ENCODE measurements at places on chromosomes 1 and 21. TPM values are rescaled to one million over a fixed set of nuclear protein-coding genes. Genes with fewer than 3 reads are reported as not detected.

DNA sequence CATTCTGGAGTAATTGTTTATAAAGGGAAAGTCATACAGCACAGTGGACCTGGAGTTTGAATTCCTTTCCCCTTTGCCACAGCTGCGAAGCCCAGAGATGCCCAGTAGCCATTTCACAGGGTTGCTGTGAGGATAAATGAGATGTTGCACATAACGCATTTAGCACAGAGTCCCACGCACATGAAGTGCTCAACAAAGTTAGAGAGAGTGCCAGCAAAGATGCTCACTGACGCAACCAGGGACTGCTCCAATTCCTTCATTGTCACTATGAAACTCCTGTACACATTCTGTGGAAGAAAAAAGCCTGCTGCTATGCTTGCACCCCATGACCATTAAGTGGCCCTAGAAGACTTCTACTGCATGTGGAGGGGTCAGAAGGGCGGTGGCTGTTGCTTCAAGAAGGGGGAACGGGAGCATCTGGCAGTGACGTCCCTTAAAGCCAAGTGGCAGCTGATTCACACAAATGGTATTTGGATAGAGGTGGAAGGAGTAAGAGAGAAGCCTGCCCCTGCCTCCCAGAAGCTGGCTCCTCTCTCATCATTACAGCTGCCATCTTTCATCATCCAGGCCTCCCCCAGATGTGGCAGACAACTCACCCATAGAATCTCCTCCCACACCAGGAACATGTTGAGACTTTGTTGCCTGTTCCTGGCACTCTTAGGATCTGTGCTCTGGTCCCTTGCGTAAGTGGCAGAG lies 26.5 kb upstream of the VAV3 start:
- peak; percentile 27 for DNase-seq

DNA sequence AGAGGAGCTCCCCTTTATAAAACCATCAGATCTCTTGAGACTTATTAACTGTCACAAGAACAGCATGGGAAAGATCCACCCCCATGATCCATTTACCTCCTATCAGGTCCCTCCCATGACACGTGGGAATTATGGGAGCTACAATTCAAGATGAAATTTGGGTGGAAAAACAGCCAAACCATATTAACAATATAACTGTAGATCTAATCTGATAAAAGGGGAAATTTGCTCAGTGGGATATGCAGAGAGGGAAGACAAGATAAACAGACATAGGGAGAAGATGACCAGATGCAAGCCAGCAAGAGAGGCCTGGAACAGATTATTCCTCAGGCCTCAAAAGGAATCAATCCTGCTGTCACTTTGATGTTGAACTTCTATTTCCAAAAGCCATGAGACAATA lies 841.5 kb downstream of the LRRIQ3 start:
- DNase-seq: no peak

DNA sequence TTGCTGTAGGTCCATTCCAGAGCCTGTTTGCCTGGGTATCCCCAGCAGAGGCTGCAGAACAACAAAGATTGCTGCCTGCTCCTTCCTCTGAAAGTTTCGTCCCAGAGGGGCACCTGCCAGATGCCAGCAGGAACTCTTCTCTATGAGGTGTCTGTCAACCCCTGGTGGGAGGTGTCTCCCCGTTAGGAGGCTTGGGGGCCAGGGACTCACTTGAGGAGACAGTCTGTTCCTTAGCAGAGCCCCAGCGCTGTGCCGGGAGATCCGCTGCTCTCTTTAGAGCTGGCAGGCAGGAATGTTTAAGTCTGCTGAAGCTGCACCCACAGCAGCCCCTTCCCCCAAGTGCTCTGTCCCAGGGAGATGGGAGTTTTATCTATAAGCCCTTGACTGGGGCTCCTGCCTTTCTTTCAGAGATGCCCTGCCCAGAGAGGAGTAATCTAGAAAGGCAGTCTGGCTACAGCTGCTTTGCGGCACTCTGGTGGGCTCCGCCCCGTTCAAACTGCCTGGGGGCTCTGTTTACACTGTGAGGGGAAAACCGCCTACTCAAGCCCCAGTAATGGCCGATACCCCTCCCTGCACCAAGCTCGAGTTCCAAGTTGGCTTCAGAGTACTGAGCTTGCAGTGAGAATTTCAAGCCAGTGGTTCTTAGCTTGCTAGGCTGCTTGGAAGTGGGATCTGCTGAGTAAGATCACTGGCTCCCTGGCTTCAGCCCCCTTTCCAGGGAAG lies 8.7 kb upstream of the SLC25A24 start:
- no peak for DNase-seq

DNA sequence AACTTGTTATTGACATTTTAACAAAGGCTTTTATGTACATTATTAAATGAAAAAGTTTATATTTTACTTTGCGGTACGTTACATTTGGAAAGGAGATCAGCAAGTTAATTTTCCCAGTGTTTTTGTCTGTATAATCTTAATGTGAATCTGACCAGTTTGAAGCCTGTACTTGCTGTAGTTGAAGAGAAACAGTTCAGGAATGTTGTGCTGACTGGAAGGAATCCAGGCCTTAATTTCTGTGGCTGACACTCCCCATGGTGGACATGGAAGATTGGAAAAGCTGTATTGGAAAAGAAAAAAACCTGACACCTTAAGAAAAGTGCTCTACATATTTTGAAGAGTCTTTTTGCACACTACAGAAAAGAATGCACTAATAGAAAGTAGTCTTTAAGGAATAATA lies 15.5 kb downstream of the LEPR start:
- DNase-seq: no peak

DNA sequence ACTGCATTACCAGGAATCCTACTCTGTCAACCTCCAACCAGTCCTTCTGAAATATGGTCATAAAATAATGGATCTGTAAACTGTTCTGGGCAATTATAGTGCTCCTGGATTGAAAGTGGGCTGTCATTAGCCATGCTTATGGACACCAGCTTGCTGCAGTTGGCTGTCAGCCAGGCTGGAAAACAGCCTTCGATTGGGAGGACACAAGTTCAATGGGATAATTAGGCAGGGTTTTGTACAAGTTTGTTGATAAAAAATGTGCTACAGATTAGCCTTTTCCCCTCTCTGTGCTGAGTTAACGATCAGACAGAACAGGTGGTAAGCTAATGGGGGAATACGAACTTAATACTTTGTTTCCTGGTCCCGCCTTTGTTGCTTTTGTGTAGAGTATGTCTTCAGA lies 413.9 kb downstream of the DUSP10 start:
- DNase-seq: no peak

- DNase-seq: no peak
Observed at GRCh38 chr1:29284961-29285560, 48.7 kb downstream of the PTPRU start.

GRCh38 chr1:169240449-169241232 lies 127.0 kb downstream of the NME7 start:
- no peak for DNase-seq

GRCh38 chr1:212311836-212312497 lies 26.8 kb downstream of the PPP2R5A start:
- no peak for DNase-seq

DNA sequence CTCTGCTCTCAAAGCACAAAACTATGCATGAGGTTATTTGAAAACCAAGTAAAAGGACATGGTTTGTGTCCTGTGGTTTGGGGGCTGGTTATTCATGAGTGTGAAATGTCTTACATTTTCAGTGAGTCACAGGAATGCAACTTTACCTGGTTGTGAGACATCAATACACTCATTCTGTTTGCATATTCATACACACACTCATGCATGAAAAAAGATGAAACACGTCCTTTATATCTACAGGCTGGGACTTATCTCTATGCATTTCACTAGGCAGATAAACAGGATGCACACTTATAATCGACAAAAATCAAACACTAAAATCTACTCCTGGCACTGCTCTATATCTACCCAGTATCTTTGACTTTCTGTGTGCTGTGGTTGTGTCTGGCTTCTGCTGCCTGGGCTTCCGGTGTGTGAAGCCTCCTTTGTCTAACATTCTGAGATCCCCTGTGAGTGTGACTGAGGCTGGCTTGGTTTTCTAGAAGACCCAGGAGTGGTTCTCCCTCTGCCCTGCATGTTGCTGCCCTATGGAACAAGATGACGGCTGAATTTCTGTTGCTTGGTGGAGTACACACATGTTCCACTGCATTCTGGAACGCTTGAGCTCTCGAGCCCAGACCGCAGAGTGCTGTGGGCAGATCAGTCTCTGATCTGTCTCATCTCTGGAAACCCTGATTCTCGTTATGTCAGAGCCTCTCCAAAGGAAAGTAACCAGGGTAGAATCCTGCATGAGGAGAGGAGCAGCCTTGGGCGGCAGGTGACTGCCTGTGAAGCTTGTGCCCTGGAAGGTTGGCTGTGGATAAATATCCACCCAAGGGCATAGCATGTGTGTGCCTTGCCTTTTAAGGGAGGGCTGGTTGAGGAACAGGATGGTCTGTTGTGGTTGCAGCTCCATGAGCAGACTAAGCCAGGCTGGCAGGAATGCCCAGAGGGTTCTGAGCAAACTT lies 19.7 kb upstream of the FASLG start:
- no peak for DNase-seq

The ADAMTSL4 gene
- total RNA-seq: 0.31 TPM

The UTP25 gene
- 15.0 TPM for total RNA-seq

The SPAG17 gene
- 0.78 TPM for total RNA-seq
